ENCODE measurements at places on chromosomes 13 and 19. TPM values are rescaled to one million over a fixed set of nuclear protein-coding genes. Genes with fewer than 3 reads are reported as not detected.

- no peak for DNase-seq
These were observed 266.2 kb downstream of the KCTD12 start for GRCh38 chr13:76620036-76620435.

- DNase-seq: no peak
These were observed 5.3 kb upstream of the ZNF583 start for GRCh38 chr19:56398809-56399208.

DNA sequence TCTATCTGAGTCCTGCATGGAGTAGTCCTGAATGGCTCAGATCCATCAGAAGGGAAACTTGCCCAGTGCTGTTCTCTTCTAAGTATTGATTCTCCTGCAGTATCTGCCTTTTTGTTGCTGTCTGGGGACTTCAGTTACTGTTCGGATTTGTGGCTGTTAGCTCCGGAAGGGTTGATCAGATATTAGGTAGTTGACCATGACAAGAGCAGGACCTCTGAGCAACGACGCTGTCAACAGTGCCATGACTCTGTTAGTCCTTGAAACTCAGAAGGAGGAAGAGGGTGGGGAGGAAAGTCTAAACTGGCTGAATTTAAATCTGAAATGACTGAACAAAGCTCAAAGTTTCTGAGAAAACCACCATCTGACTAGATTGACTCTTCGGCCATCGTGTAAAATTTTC, 42.2 kb downstream of the CCNE1 start:
- DNase-seq: no peak

- no peak for DNase-seq
These were observed 30.9 kb downstream of the SERP2 start for GRCh38 chr13:44404261-44405132.

- DNase-seq: peak; percentile 70
These were observed 18.2 kb downstream of the IL17D start for GRCh38 chr13:20721454-20722357.

GRCh38 chr13:99469041-99469440, 32.2 kb upstream of the TM9SF2 start:
- no peak for DNase-seq

DNA sequence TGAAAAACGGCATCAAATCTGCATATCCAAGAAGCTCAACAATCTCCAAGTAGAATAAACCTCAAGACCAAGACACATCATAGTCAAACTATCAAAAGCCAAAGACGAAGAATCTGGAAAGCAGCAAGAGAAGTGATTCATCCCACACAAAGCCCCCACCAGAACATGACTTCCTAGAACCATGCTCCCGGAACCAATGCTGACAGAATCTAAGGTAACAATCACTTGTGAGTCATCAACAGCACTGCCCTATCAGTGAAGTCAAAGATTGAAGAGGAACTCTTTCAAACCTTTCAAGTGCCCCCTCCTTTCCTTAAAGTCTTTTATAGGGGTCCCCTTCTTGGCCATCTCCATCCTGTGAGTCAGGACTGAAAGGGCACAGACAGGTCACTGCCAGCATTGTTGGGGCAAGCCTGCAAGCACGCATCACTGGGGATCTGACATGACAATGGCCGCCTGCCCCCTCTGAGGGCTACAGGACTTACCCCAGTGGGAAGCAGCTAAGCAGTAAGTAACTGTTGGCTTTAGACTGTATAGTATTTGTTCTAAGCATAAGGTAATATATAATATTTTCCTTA, at the start of gene CCDC70:
CCDC70 (plus strand) TSS at position 247 of the 578 bp plus-strand sequence. CDS start 3,443 bp downstream, outside the sequence.
- DNase-seq: no peak

TMEM59L gene
- total RNA-seq: 1.6 TPM

DNA sequence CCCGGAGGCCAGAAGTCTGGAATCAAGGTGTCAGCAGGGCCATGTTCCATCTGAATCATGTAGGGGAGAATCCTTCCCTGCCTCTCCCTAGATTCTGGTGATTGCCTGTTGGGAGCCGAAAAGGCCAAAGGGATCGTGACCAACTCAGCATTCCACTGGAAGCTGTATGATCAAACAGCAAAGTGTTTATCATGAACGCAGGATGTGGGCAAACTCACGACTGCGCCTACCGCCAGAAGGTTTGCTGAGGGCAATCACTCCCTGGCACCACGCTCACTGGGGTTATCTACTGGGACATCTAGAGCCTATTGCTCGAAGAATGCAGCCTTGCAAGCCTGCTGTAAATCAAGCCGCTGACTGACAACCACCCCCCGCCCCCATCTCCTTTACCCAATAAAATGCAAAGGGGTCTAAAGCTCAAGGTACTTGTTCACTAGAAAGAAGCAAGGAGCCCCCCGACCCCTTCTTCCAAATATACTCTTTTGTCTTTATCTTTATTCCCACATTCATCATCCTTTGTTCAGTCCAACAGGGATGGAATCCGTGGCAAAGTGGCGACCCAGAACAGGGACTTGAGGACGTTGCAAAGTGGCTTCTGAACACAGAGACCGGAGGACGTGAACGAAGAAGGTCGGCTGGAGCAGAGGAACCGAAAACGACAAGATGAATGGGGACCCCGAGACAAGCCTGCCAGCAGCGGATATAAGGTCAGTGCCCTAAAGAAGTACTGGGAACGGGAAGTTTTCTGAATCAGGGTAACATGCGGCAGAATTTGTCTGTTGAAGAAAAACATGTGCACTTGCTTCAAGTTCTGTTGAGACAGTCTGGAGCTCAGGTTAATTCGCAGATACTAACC, 16.8 kb downstream of the CLEC4M start:
- DNase-seq: no peak
